ENCODE measurements at places on chromosomes 7 and 10.

GRCh38 chr10:20489961-20490360, 407.1 kb downstream of the NEBL start:
- peak; percentile 3 for DNase-seq

GRCh38 chr10:18219146-18219545, 78.9 kb downstream of the CACNB2 start:
- no peak for DNase-seq

DNA sequence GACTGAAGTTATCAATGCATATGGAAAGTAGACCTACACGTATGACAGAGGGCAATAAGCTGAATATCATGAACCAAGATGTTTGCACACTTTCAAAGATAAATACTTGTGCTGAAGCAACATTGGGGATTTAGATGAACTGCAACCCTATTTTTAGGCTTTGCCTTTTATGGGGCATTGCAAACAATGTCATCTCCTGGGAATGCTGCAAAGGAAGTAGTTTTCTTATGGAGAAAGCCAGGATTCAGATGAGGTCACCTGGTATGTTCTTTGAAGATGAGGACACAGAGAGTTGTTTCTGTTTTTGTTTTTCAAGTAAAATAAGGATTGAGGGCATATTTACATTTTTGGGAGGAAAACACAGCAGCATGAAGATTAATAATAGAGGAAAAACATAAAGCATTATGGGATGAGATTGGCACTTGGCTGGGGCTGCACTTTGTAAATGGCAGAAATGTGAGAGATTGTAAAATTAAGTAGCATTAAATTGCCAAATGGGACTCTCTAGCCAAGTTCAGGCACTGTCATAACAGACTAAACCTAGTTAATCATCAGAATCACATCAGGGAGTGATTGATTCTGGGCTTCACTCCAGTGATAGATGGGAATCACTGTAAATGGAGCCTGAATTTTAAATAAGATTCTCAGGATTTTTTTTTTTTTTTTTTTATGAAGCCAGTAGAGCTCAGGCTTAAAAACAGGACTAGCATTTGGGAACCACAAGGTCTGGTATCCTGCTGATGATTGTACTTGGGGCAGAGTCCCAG, 63.1 kb downstream of the MALRD1 start:
- peak; percentile 39 for DNase-seq

DNA sequence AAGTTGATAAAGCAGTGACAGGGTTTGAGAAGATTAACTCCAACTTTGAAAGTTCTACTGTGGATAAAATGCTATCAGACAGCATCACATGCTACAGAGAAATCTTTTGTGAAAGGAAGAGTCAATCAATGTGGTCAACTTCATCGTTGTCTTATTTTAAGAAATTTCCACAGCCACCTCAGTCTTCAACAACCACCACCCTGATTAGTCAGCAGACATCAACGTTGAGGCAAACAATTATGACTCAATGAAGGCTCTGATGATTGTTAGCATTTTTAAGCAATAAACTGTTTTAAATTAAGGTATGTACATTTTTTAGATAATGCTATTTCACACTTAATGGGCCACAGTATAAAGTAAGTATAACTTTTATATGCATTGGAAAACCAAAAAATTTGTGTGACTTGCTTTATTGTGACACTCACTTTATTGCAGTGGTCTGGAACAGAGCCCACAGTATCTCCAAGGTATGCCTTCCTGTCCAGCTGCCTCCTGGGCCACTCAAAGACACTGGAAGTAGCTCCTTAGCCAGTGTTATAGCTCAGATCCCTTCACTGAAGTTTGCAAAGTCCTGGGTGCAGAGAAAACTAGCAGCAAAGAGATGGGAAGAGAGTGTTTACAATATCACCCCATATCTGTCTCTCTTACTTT, 293.1 kb downstream of the ARHGAP12 start:
- DNase-seq = peak; percentile 74
